Activated effector memory CD4-positive, alpha-beta T cell treated with Interleukin-2 at 50 U/mL for 16 hours (primary cell): ENCODE measurements at places on chromosomes 3 and 15.

GRCh38 chr15:59828861-59829260 is 139.7 kb upstream of the BNIP2 start:
- no peak for DNase-seq

DNA sequence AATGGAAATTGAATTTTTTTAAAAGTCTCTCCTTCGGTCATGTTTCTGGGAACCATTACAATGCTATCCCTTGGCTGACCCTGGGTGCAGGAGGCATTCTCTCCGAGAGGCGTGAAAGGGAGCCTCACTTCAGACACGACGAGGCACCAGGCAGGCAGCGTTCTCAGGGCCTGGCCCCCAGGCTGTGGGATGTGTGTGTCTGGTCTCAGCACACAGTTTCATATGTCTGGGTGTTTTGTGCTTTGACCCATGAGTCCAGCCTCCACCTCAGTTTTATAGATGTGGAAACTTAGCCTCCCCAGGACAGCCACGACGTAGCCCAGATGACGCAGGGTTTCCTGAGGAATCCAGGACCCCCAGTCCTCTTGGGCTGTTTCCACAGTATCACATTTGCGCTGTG is 34.0 kb downstream of the FGD5 start:
- DNase-seq: no peak

- no peak for DNase-seq
Observed at GRCh38 chr15:69275933-69276560, 22.7 kb upstream of the PAQR5 start.

- no peak for DNase-seq
Observed at GRCh38 chr15:42349186-42349585, 10.1 kb upstream of the CAPN3 start.

DNA sequence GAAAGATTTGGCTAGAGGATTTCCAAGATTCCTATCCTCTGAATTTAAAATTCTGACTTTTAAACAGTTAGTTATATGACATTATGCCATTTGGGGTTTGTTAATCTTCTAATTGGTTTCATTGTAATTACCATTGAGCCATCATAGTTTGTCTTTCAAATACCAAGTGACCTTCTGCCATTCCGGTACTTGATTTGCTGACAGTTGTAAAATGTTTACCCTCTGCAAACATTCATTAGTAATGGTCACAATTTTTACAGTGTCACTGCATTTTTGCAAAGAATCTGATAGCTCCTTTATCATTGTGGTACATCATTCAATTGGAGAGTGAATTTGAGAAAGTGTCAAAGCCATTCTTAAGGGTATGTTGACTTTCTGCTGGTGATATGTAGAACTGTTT is 645.0 kb upstream of the TBL1XR1 start:
- no peak for DNase-seq

GRCh38 chr15:47670365-47670764 is 46.9 kb upstream of the SEMA6D start:
- DNase-seq: no peak

DNA sequence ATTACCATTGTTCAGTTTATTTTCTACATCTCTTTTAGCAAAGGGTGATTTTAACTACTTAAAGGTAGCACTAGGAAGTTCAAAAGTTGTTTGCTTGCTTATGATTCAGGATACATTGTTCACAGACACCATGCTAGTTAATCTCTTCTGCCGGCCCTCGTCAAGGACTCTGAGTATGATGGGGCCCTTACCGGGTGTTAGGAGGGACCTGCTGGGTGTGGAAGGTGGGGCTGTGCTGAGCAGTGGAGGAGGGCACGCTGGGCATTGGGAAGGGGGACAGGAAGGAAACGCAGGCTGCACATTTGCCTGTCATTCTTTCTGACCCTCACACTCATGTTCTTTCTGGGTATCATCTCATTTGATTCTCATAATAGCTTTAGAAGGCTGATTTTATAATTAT is 65.1 kb upstream of the MYZAP start:
- no peak for DNase-seq

- DNase-seq: no peak
Observed at GRCh38 chr3:177824190-177824786, 627.0 kb upstream of the TBL1XR1 start.

DNA sequence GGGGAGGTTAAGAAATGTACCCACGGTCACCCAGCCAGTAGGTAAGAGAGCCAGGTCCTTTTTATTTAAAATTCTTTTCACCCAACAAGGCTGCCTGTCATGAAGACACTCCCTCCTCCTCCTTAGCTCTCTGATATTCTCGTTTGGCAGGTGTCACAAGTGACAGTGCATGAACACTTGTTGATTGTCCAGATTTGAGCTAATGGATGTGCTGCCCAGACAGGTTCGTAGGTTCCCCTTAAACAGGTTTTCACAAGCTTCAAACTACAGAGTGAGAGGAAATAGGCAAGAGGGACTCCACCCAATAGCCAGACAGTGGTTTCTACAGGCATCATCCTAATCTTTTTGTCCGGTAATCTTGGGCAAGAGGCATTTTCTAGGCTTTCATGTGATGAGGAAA is 32.2 kb downstream of the ATP13A4 start:
- DNase-seq: no peak

DNA sequence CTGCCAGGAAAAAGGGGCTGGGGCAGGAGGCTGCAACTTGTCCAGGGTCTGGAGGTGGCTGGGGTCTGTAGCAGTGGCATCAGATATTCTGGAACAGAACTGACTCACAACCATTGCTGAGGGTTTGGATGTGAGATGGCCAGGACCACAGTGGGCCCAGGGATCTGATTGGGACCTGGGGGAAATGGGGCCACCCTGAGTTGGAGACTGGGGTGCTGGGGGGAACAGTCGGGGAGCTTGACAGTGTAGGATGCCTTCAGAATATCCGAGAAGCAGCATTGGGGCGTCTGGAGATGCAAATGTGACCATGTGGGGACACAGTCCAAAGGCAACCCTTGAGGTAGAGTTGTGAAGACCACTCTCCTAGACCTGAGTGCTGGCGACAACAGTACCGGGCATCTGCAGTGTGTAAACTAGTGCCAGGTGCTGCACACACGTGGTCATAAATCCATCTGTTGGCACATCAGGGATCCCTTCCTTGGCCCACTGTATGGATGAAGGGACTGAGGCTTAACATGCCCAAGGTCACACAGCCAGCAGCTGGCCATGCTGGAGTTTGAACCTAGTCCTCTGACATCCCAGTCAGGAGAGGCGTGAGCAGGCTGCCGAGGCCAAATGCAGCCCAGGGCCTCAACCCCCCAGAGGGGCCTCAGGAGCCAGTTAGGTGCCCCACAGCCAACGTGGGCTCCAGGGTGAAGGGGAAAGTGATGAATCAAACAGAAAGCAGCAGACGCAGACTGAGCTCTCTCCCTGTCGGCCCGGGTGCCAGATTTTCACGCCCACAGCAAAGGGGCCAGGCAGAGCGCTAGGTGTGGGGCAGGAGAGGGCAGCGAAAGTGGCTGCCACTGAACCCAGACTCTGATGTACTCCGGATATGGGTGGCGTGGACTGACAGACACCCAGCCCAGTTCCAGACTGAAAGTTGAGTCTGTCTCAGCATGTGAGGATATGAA is 18.8 kb downstream of the HEMK1 start:
- DNase-seq: peak; percentile 51

GRCh38 chr15:100334905-100335304 is 6.9 kb downstream of the ADAMTS17 start:
- no peak for DNase-seq

DNA sequence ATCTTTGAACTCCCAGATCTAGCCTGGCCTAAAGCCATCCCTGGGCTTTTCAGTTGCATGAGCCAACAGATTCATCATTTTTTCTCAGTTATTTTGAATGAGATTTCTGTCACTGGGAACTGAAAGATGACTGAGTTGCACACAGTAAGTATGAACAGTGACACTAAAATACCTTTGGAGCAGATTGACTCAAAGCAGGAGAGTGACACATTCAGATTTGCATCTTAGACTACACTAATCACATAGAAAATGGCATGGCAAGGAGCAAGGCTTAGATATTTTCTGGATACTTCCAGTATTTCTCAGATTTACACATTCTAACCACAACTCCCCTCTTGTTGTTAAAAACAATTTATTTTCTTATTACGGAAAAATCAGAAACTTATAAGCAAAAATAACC is 32.8 kb downstream of the SEC62 start:
- DNase-seq: no peak

- DNase-seq: no peak
Observed at GRCh38 chr3:81789691-81790090, 28.2 kb upstream of the GBE1 start.

DNA sequence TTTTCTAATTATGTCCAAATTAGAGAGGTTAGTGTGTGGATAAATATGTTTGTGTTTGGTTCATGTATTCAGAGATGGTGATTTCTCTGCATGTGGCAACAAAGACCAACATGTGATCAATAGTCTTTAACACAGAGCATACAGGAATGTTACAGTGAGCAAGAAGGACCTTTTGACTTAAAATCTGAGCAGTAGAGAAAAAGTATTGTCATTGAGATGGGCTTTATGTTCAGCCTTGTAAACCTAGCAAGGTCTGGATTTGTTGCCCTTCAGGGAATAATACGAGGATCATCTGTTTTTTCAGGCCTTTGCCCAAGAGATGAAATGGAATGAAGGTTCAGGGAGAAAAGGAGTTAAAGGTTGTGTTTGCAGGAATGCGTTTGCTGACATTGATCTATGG is 161.8 kb upstream of the NECTIN3 start:
- DNase-seq: no peak

- no peak for DNase-seq
Observed at GRCh38 chr15:55990516-55990915, 2.9 kb downstream of the NEDD4 start.
